ENCODE measurements at places on chromosomes 3 and 15.

GRCh38 chr3:23805633-23806533 lies at the start of gene UBE2E1:
UBE2E1 (plus strand) TSS chr3:23805955; CDS start chr3:23807270, 1,315 bp downstream.
- peak; percentile 41 for DNase-seq

GRCh38 chr3:3632449-3632848 lies 166.8 kb upstream of the LRRN1 start:
- no peak for DNase-seq

- DNase-seq, result no peak
Observed at GRCh38 chr15:59886441-59886840, 117.7 kb upstream of the FOXB1 start.

GRCh38 chr15:47367726-47368390 lies 349.4 kb upstream of the SEMA6D start:
- DNase-seq, result no peak

Measured in stimulated activated CD4-positive, alpha-beta T cell treated with anti-CD3 and anti-CD28 coated beads, Interleukin-15, amount 100 ng/mL, for 1 hour (primary cell).